Stimulated activated CD8-positive, alpha-beta memory T cell treated with anti-CD3 and anti-CD28 coated beads, Interleukin-7, amount 100 ng/mL, for 4 hours (primary cell): ENCODE measurements at places on chromosomes 6 and 20.

GRCh38 chr6:33375143-33375671 lies 16.4 kb upstream of the KIFC1 start:
- DNase-seq = no peak

- DNase-seq = no peak
Measured at GRCh38 chr20:23133560-23133998, 47.5 kb upstream of the CD93 start.

DNA sequence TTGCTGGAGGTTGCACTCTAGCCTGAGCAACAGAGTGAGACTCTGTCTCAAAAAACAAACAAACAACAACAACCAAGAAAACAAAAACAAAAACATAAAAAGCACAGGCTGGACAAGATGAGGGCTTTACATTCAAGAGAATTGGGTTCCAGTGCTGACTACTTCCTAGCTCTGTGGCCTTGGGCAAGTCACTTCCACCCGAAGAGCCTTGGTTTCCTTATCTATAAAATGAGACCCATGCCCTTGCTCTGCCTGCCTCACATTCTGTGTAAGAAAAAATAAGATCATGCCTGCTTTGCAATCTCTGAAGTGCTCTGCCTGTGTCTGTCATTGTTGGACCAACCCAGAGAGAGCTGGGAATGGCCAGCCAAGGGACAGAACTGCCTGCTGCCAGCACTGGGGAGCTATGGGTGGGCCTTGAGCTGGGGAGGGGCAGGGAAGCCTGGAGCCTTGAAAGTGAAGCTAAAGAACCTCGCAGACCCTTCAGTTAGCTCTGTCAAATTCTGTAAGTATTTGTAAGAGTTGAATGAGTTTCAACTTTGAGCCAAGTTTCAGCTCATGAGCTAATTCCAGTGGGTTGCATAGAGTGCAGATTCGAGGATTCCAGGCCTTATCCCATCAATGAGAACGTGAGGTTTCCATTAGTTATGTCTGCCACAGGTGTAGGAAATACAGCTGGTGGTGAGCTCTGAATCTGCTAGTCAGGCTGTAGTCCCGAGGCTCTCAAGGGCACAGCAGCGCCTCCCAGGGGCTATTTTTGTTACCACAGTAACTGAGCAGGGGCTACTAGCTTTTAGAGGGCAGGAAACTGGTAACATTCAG lies 93.2 kb downstream of the DLGAP4 start:
- DNase-seq = no peak

DNA sequence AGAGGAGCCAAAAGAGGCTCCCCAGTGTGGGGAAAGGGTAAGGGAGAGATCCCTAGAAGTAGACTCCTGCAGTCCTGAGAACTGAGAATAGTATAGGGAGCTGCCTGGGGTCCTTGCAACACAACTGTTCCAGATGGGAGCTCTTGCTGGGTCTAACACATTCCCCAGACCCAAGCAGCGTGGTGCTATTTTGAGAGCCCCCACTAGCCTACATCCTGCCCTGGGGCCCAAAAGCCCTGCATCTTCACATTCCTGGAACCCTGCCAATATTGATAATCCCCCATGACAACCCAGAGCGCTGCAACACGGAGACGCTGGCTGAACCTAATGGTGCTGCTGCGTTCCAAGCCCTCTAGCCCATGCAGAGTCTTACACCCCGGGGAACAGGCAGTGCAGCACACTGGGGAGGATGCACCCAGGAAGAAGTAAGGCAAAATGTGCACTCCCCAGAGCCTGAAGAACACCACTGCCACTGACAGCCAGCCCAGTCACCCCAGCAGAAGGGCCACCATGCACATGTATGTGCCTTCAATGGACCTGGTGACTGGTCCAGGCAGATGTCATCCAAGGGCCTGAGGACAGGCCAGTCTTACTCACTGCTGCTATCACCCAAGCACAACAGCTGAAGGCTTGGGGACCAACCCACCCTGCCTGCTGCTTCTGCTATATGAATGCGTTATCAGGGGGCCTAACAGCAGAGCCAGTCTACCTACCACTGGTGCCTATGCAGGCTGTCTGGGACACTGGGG lies 7.0 kb upstream of the RNF217 start:
- DNase-seq = no peak

- DNase-seq = no peak
Measured at GRCh38 chr6:73657201-73657600, 3.4 kb upstream of the SLC17A5 start.

GRCh38 chr20:12090920-12091319 lies 173.2 kb downstream of the BTBD3 start:
- no peak for DNase-seq

GRCh38 chr6:13761361-13762036 lies 49.9 kb upstream of the RANBP9 start:
- no peak for DNase-seq

DNA sequence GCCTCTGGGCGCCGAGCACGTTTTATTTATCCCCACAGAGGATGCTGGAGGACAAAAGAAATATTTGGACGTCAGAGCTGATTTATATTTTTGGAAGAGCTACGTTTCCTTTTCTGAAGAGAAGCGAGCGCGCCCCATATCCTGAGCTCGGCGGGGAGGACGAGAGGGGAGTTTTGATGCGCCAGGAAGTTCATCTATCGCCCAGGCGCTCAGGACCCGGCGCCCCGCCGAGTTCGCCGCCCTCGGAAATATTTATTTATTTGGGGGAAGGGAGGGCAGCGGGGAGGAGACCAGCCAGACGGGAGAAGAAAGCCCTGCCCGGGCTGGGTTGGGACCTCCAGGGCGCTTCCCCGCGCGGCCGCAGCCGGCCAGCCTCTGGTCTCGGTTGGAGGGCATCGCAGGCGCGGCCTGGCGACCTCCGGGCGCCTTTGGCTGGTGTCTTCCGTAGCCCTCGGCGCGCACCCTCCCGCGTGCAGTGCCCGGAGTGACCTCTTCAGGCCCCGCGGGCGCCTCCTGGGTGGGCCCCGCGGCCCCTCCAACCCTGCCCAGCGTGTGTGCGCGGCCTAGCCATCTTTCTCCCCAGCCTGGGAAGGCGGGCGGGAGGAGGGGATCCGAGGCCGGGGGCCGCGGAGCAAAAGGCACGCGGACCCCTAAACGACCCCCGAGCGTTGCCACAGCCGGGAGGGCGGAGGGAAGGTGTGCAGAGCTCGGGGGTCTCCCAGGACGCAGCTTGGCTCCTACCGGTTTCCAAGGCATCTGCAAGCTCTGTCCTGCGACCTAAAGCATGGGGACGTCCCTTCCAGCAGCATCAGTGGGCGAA lies 5.4 kb upstream of the FOXF2 start:
- DNase-seq = no peak
